Cardiac muscle cell (in vitro differentiated cells and primary cell): ENCODE measurements at places on chromosomes 1 and 21. TPM values are rescaled to one million over a fixed set of nuclear protein-coding genes. Genes with fewer than 3 reads are reported as not detected.
A peak's percentile ranks its signal among the peaks of the same experiment; 100 is the strongest.

DNA sequence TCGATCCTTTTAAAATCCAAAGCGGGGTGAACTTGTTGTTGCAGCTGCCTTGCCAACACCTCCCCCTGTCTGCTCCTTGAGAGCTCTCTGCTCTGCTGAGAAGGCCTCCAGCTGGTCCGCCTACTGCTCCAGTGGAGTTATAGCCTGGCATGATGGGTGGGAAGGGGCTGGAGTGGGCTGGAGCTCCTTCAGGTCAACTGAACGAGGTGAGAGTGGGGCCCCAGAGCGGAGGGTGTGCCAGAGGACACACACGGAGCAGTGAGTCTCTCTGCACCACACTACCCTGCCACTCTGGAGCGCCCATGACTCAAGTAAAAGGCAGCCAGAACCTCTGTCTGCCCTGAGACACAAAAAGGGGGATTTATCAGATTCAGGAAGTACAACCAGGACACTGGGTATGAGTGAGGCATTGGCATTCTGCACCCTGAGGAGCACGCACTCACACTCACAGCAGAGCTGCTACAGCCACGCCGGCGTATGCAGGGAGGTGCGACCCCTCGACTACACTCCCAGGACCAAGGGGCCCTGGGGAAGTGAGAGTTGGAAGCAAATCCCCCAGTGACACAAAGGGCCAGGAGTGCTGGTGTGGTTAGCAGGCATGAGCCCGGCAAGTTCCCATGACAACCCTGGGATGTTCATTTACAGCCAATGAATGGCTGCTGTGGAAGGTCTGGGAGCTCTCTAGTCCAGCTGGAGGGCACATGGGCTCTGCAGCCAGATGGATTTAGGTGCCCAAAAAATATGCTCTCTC lies 28.0 kb upstream of the EVA1B start:
- no peak for DNase-seq
- H3K4me3 ChIP-seq = no peak overlapping the region
- H3K36me3 ChIP-seq = peaks cover 17% of the 10 kb centered on the region
- H3K27ac ChIP-seq = no peak overlapping the region
- H3K4me1 ChIP-seq = no peaks in the 10 kb centered on the region

PLCH2 gene
- 0.33 and 0.53 TPM in 2 replicates for total RNA-seq

- no peak overlapping the region for H3K4me3 ChIP-seq
- no peaks in the 10 kb centered on the region for H3K36me3 ChIP-seq
- no peak overlapping the region for H3K27ac ChIP-seq
- H3K27me3 ChIP-seq = no peaks in the 10 kb centered on the region
- H3K4me1 ChIP-seq = no peaks in the 10 kb centered on the region
These were observed 46.3 kb downstream of the ELAPOR1 start for GRCh38 chr1:109160071-109160840.

DNA sequence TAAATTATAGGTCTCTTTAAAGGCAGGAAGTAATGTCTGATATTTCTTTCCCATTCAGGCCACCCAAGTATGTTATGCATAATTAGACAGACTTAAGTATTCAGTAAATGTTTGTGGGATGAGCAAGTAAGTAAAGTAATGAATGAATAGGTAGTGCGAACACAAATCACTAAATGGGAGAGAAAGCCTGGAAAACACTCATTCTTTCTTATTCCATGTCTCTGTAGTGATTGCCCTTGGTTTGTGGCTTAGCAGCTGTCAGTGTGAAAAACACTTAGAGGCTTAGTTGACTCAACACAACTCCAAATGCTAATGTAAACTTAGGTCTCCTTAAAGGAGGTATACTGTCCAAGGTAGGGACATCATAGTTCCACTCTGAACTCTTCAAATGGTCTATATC lies 182.5 kb downstream of the ZC3H11B start:
- H3K4me3 ChIP-seq = no peak overlapping the region
- H3K27ac ChIP-seq = no peak overlapping the region
- H3K4me1 ChIP-seq = peaks cover 6% of the 10 kb centered on the region
- no peaks in the 10 kb centered on the region for H3K27me3 ChIP-seq

AMY1B gene
- not detected in 2 replicates for total RNA-seq

- H3K4me3 ChIP-seq = no peak overlapping the region
- DNase-seq = no peak
- no peak overlapping the region for H3K27ac ChIP-seq
- H3K36me3 ChIP-seq = no peaks in the 10 kb centered on the region
- no peaks in the 10 kb centered on the region for H3K4me1 ChIP-seq
These were observed 70.3 kb downstream of the PRKACB start for GRCh38 chr1:84214115-84214956.

ISG20L2 gene
- 22.6 and 27.3 TPM in 2 replicates for total RNA-seq

PCAT6 gene
- 17.7 and 19.8 TPM in 2 replicates for total RNA-seq

DNA sequence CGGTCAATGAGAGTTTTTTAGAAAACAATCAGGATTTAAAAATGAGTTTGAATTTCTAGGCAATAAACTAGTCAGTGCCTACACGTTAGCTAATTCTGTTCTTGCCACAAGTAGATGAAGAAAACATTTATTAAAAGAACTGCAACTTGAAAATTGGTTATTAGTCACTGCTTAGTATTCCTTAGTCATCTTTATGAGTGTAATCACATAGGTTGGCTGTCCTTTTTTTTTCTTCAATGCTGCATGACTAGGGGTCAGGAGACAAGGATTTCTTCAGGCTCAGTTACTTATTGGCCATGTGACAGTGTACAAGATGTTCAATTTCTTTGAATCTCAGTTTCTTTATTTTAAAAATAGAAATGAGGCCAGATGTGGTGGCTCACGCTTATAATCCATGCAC lies 17.1 kb downstream of the SOAT1 start:
- no peak overlapping the region for H3K27ac ChIP-seq
- no peaks in the 10 kb centered on the region for H3K4me1 ChIP-seq
- H3K36me3 ChIP-seq = no peaks in the 10 kb centered on the region
- peak; percentile 61 for DNase-seq

DNA sequence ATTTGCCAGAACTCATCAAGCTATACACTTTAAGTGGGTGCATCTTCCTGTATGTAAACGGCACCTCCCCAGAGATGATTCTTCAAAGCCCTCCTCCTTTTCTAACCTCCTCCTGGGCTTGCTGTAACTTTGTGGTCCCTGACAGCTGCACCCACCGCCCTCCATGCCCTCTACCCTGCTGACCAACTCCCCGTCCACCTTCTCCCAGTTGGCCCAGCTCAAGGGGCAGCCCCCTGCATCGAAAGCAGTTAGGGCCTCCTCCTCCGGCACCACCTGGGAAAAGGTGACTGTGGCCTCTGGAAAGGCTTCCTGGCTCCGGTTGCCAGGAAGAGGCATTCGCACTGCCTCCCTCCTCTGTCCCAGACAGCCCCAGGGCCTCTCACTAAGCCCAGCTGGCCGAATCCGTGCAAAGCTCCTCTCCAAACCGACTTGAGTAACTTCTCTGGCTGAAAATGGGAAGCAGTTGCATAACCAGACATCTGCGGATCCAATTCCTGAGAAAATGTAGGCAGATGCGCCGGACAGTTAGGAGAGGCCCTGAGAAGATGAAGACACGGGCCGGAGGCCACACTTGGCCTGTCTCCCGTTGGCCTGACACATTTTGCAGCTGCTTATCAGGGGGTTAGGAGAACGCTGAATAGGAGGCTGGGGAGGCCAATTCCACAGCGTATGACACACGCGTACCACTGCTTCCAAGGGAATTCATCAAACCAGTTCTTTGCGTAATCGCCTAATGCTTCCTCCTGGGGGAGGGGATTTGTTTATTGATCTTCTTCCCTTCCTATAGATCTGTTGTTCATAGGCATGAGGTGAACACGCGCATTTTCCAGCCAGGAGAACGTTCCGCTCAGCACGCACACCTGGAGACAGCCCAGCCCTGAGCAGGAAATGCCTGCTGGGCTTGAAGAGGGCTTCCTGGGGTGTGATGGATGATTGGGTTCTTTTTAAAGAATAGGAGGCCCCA lies 48.7 kb upstream of the COL6A2 start:
- H3K27me3 ChIP-seq = no peaks in the 10 kb centered on the region
- H3K4me3 ChIP-seq = no peak overlapping the region
- H3K36me3 ChIP-seq = no peaks in the 10 kb centered on the region
- H3K27ac ChIP-seq = no peak overlapping the region
- DNase-seq = peak; percentile 100
- peaks cover 3% of the 10 kb centered on the region for H3K4me1 ChIP-seq

DNA sequence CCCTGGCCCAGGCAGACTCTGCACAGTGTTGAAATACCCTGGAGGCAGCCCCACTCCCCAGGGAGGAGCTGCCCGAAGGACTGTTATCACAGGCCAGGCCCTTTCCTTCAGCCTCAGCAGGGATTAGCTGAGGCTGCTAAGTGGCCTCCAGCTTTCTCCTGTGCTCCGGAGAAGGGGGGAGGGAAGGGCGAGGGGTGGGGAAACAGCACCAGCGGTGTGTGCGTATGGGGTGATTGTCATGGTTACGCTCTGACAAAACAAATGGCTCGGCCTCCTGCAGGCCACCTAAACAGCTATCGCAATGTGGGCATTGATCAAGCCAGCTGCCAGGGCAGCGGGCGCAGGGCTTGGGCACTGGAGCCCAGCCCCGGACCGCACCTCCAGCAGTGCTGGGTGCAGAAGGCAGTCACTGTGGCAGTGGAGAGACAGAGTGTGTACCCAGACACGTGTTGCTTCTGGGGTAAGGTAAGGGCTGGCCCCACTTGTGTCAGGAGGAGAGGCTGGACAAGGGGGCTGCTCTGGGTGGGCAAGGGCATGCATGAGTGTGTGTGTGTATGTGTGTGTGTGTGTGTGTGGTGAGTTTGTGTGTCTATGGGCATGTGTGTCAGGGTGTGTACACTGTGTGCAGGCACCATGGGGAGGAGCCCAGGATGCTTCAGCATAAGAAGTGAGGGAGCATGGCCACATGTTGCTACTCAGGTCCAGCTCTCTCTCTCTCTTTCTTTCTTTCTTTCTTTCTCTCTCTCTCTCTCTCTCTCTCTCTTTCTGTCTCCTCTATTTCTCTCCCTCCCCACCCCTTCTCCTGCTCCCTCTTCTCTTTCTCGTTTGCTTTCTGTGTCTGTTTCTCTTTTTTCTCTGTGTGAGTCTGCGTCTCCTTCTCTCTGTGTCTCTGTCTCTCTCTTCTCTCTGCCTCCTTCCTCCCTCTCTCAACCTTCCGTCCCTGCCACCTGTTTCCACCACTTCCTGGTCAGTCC lies at the start of gene VWA5B1:
Gene VWA5B1, plus strand, starts transcription at position 252 of the 974 bp plus-strand sequence. CDS start 19,727 bp downstream, outside the sequence.
- no peak within 1 kb of the TSS for H3K4me3 ChIP-seq
- H3K27me3 ChIP-seq = peaks cover 15% of the 10 kb centered on the region
- H3K27ac ChIP-seq = no peak within 1 kb of the TSS
- H3K36me3 ChIP-seq = no peaks in the 10 kb centered on the region
- DNase-seq = peak; percentile 57

DNA sequence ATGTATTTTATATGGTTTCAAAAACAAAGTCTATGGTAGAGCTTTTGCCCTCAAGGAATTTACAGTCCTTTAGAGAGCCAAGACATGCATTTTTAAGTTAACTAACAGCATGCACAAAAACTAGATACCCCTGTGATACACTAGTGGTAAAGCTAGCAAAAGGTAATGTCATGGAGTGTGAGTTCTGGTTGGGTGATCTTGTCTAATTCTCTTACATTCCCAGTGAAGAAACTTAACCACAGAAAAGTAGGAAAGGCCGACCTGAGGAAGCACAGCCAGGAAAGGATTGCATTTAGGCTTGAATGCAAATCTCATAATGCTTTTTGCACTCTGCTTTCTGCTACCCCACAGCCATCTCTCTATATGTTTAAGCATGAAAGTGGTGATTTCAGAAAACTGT lies 202.2 kb downstream of the ROR1 start:
- H3K4me3 ChIP-seq = no peak overlapping the region
- no peak overlapping the region for H3K27ac ChIP-seq
- no peak for DNase-seq
- H3K4me1 ChIP-seq = no peaks in the 10 kb centered on the region
- no peaks in the 10 kb centered on the region for H3K27me3 ChIP-seq
- no peaks in the 10 kb centered on the region for H3K36me3 ChIP-seq

NHLH2 gene
- 0.21 TPM in 1 of 2 replicates, not detected in the other for total RNA-seq

DNA sequence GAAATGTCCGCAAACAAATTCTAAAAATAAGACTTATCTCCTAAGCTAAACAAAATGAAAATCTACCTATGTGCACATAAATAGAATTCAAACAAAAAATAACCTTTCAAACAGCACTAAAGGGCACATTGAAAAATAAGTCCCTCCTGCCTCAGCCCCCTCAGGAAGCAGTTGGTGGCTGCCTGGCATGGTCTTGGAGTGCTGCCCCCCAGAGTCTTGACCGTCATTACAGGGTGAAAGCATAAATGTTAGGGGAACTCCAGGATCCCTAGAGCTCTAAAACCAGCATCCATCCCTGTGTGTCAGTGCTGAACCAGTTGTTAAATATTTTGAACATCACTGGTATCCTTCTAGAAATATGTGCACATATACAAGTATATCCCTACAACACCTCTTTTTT lies 6.5 kb upstream of the NPL start:
- H3K4me3 ChIP-seq = no peak overlapping the region
- H3K27ac ChIP-seq = no peak overlapping the region
- H3K4me1 ChIP-seq = no peaks in the 10 kb centered on the region

DNA sequence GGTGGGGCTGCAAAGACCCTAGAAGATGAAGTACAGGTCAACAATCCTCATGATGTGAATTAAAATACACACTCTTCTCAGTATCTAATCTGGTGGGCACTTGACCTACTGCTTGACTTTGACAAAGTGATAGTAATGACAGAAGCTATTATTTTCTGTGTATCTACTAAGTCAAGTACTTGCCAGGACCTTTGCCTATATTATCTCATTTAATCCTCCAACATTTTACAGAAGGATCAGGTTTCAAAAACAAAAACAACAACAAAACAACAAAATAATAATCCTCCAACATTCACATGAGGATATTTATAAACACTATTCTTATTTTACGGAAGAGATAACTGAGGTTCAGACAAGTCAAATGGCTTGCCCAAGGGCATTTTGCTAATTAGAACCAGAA lies 4.4 kb upstream of the CD48 start:
- H3K4me3 ChIP-seq = no peak overlapping the region
- no peak for DNase-seq
- peaks cover 17% of the 10 kb centered on the region for H3K4me1 ChIP-seq
- H3K27me3 ChIP-seq = peaks cover under 1% of the 10 kb centered on the region

SH2D2A gene
- total RNA-seq = 2.7 and 3.8 TPM in 2 replicates

GRCh38 chr1:33649759-33650158 lies 177.3 kb downstream of the ZSCAN20 start:
- H3K27me3 ChIP-seq = no peaks in the 10 kb centered on the region
- H3K4me1 ChIP-seq = no peaks in the 10 kb centered on the region
- no peak for DNase-seq
- no peak overlapping the region for H3K27ac ChIP-seq
- no peaks in the 10 kb centered on the region for H3K36me3 ChIP-seq

ITGB2 gene
- total RNA-seq = 0.25 and 0.57 TPM in 2 replicates

DNA sequence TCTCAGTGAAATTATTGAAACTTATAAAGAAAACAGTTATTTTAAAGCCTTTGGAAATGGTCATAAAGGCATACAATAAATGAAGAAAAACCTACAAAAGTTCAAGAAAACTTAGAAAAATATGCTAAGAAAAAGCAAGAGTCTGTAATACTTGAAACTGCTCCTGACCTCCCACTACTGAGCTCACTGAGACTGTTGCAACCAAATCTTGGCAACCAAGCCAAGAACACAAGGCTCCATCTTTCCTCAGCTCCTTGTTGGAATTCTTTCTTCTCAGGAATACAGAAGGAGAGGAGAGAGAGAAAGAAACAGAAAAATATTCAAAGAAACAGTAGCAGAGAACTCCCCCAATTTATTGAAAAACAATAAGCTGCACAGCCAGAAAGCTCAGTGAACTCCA lies 160.5 kb downstream of the RASAL2 start:
- no peaks in the 10 kb centered on the region for H3K27me3 ChIP-seq
- no peak overlapping the region for H3K4me3 ChIP-seq
- H3K36me3 ChIP-seq = no peaks in the 10 kb centered on the region
- DNase-seq = peak; percentile 75
- no peaks in the 10 kb centered on the region for H3K4me1 ChIP-seq

ABCB10 gene
- 13.6 and 19.3 TPM in 2 replicates for total RNA-seq
